ENCODE measurements at places on chromosomes 13 and 19. TPM values are rescaled to one million over a fixed set of nuclear protein-coding genes. Genes with fewer than 3 reads are reported as not detected.

DNA sequence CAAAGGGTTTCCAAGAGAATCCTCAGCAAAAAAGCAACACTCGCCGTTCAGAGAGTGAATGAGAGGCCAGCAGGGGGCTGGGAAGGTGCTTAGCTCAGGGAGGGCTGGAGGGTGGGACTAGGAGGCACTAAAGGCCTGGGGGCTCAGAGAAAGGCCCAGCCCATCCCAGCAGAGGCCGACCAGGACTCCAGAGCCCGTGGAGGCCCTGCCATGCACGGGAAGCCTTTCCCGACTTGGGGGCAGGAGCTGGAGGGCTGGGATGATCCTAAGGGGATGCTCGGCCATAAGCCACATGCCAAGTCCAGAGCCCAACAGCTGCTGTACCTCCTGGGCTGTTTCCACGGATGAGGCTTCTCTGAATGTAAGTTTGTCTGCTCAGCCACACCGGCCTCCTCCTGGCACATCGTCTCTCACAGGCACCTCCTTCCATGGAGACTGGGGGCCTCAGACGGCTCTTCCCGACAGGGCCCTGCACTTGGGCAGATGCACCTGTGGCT, 19.5 kb downstream of the RASA3 start:
- no peak for DNase-seq

GRCh38 chr13:48561466-48562235, 28.8 kb upstream of the RCBTB2 start:
- no peak for DNase-seq

DNA sequence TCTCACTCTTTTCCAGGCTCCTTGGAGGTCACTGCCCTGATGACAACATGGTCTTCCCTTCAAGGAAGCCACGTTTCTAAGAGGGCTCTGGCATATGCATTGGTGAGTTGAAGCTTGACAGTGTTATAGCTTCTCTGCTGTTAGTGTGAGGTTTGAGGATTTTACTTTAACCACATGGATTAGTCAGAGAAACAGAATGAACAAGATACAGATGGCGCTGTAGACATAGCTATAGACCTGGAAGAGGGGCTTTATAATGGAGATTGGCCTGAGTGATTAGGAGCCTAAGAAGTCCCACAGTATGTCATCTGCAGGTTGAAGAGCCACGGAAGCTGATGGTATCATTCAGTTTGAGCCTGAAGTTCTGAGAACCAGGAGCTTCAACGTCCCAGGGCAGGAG, 18.4 kb upstream of the URI1 start:
- no peak for DNase-seq

DNA sequence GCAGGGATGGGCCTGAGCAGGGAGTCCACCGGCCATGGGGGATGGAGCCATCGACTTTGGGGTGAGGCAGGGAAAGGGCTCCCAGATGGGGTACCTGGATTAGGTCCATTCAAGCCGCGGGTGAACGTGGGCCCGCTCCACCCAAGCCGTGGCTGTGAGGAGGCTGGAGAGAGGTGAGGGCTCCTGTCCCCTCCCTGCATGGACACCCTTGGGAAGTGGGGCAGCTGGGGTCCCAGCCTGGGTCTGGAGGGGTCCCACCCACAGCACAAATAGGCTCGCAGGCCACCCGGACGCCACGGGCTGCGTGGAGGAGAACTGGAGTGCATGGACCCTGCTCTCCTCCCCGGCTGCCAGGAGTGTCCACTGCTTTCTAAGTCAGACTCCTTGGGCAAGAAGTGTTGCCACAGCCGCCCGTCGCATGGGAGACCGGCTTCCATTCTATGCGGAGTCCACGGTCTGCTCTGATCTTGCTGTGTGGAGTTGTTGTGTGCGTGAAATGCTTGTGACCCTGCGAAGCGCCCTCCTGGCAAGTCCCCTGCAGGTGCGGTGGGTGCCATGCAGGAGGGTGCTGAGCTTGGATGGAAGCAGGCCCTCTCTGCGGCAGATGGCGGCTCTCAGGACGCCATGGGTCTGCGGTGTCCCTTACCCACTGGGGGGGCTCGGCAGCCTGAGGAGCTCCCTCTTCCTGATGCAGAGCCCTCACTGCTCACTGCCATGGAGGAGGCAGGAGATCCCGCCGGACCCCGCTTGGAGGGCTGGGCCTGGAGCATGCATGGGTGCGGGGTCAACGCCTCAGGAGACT, 2.0 kb downstream of the DAZAP1 start:
- DNase-seq: no peak

- DNase-seq: no peak
Observed at GRCh38 chr19:2081873-2082810, 14.0 kb downstream of the MOB3A start.

DNA sequence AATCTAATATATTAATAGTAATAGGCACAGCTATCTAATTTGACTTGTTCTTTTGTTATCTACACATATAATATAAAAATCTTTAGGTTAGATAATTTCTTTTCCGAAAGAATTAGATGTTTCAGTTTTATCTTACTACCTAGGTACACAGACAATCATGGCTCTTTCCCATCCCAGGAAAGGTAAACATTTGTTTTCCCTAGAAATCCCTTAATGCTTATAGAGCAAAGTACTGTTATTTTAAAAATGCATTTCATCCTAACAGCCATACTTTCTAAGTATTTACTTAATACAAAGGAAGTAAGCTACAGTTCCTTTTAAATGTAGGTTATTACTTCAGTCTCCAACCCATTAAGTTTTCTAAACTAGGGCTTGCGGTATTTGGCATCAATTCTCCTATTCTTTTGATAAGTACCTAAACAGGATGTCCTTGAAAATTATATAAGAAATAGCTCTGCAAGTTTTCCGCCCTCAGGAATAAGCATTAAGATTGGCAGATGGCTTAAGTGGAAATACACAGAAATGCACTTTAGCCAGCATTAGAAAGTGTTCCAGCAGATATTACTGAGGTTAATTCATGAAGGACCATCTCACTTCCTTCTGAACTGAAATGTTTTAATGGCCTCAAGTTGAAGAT, 616.2 kb upstream of the SPRY2 start:
- DNase-seq: no peak

DNA sequence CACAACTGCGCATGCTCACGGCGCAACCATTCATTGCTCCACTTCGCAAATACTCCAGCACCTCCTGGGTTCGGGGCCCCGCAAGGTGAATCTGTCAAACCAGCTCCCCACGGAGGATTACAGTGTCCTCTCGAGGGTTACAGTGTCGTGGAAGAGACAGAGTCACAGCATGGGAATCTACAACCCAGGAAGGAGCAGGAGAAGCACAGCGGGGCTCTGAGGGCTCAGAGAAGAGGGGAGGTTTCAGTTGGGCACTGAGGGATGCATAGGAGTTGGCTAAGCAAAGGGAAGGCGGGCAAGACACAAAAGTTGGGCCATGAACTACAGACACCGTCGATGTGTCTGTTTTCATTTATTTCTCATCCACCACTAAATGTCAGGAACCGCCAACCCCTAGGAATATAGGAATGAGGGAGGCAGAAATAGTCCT, 1.0 kb upstream of the GTF2F1 start:
- DNase-seq: no peak

- DNase-seq: peak; percentile 55
Observed at GRCh38 chr13:74206061-74206561, 71.9 kb upstream of the KLF12 start.

DNA sequence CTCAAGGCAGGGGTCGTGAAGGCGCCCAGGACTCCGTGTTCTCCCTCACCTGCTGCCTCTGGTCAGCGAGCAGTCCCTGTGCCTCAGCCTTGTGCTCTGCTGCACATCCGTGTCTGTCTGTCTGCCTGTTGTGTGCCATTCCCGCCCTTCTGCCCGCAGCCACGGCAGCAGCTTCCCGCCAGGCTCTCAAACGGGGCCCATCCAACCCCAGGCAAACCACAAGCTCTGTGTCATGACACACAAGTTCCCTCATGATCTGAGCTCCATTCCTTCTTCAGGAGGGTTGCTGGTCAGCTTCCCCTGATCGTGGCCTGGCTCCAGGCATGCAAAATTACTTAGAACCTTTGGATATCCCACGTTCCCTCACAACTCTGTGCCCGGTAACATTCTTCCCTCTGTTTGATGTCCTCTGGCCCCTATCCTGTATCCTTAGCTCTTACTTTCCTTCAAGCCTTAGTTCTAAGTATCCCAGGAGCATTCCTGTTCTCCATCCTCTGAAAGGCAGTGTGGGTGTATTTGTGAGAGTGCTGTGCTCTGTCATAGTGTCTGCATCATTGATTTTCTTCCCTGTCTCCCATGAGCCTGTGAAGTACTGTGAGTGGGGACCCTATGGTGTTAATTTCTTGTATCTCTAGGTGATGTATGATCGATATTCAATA, 3.2 kb downstream of the GPR183 start:
- DNase-seq: no peak

GRCh38 chr19:19076476-19076875, 12.7 kb downstream of the SLC25A42 start:
- no peak for DNase-seq

- DNase-seq: no peak
Observed at GRCh38 chr13:46679369-46680120, 117.4 kb downstream of the ESD start.

- no peak for DNase-seq
Observed at GRCh38 chr13:50682002-50682401, 161.5 kb downstream of the DLEU7 start.

- no peak for DNase-seq
Observed at GRCh38 chr13:23599083-23599925, 29.1 kb downstream of the TNFRSF19 start.

- DNase-seq: peak; percentile 79
Observed at GRCh38 chr13:66665991-66666390, 564.1 kb downstream of the PCDH9 start.

DNA sequence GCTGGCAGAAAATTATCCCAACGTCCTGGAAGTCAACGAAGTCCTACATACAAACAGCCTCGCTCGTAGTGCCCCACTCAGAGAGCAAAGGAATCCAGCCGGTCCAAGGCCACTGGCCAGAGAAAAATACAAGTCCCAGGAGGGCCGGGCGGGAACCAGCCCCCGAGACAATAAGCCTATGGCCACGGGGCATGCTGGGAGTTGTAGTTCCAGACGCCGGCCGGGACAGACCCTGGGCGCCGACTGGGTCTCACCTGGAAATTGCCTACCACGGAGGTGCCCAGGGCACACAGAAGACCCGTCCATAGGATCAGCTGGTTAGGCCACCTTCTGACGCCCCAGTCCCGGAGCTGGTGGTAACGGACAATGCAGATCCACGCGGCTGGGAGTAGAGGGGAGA, 5.4 kb downstream of the TMEM150B start:
- DNase-seq: no peak

GRCh38 chr13:36130552-36131221, 495 bp downstream of the DCLK1 start:
- DNase-seq: no peak

Gene USHBP1
- total RNA-seq: not detected

Gene ZNF17
- total RNA-seq: 13.8 TPM

Gene LSM14A
- total RNA-seq: 83.4 TPM

Gene KCNN4
- total RNA-seq: 111 TPM

Gene UBE2L5
- not detected for total RNA-seq

Measured in mammary epithelial cell (primary cell).